ELR (cell line): ENCODE measurements at places on chromosomes 5 and 9.

- no peak for DNase-seq
Observed at GRCh38 chr9:131622523-131622922, 77.2 kb downstream of the PRRT1B start.

DNA sequence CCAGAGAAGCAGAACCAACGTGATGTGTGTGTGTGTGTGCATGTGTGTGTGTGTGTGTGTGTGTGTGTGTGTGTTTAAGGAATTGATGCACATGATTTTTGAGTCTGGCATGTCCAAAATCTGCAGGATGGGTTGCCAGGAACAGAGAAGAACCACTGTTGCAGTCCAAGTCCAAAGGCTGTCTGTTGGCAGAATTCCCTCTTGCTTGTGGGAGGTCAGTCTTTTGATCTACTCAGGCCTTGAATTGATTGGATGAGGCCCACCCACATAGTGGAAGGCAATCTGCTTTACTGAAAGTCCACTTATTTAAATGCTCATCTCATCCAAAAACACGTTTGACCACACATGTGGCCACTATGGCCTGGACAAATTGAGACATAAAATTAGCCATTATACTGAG, 11.4 kb upstream of the TSC1 start:
- no peak for DNase-seq

- DNase-seq = no peak
Observed at GRCh38 chr5:157137691-157138090, 5.0 kb downstream of the MED7 start.

DNA sequence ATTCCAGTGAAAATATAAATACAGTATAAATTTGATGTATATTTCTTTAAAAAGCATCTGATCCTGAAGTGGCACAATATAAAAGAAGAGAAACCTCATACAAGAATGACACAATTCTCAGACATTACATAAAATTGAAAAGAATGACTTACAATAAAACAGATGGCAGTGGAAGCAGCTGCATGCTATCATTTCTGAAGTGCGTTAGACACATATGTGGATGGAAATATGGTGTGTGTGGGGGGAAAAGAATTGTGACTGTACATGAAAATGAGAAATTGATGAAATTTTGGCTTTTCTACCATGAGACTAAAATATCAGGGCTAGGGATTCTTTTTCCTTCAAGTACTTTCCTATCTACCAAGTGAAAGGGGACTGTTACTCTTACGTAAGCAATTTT, 45.9 kb upstream of the CDH18 start:
- no peak for DNase-seq

DNA sequence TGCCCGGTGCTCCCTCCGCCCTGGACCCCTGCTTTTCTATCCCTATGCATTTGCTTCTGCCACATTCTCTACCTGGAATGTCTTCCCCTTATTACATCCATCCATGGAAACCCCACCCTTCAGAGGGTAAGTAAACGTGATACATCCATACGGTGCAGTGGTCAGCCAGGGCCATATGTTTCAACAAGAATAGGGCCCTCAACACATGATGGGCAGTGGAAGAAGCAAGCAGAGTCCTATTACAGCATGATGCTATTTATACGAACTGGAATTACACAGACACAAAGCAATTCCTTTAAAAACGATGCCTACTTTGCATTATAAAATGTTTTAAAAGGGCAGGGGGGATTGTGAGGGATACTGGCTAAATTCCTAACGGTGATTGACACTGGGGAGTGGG, 38.2 kb upstream of the PTGS1 start:
- DNase-seq = no peak

- DNase-seq = no peak
Observed at GRCh38 chr5:157370967-157371366, 89.0 kb upstream of the NIPAL4 start.

DNA sequence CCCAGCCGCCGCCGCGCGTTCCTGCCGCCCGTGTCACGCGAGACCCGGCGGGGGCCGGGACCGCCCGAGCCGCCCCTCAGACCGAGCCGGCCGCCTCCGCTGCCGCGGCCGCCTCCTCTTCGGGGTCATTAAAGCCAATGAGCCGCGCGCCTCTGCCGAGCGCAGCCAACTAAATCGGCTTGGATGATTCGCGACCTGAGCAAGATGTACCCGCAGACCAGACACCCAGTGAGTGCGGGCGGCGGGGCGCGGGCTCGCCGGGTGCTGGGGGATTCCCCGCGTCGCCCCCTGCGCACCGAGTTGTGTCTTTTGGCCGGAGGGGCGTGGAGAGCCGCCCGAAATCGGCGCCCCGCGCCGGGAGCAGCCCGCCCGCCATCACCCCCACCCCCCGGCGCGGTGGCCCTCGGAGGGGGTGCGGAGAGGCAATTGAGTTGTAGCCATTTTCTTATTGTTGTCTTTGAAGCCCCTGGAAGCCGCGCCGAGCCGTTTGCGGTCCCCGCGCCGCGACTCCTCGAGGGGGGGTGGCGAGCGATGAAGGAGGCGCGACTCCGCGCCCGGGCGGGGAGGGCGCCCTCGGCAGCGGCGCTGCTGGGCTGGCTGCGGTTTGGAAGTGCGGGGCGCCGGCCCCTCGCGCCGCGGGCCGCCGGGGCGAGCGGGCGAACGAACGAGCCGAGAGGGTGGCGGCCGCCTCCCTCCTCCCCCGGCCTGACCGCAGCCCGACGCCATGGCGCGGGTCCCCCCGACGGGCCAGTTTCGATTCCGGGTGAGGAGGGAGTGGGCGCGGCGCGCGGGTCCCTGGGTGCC, 1.0 kb downstream of the TLE4 start:
- DNase-seq = peak; percentile 66
